CD8-positive, alpha-beta memory T cell (primary cell): ENCODE measurements at places on chromosomes 6 and 20. TPM values are rescaled to one million over a fixed set of nuclear protein-coding genes. Genes with fewer than 3 reads are reported as not detected.

GRCh38 chr6:51855310-51856082 is 231.9 kb downstream of the PKHD1 start:
- H3K27ac ChIP-seq: no peak overlapping the region
- H3K27me3 ChIP-seq: no peaks in the 10 kb centered on the region
- no peak for DNase-seq

The DZANK1 gene
- 3.1 TPM for total RNA-seq

The TREML1 gene
- total RNA-seq: not detected

- H3K27me3 ChIP-seq: no peaks in the 10 kb centered on the region
- no peak for DNase-seq
- H3K4me1 ChIP-seq: no peaks in the 10 kb centered on the region
- H3K4me3 ChIP-seq: no peak overlapping the region
- H3K27ac ChIP-seq: peak overlapping the region; percentile 46
- no peaks in the 10 kb centered on the region for H3K36me3 ChIP-seq
Observed at GRCh38 chr20:22908944-22909343, 126.2 kb upstream of the SSTR4 start.

- peak within 1 kb of the TSS; percentile 88 for H3K27ac ChIP-seq
- DNase-seq: peak; percentile 94
Observed at GRCh38 chr6:39114704-39115599, at the start of gene SAYSD1. Gene SAYSD1 (minus strand): TSS chr6:39115186. CDS start chr6:39115089, 97 bp downstream.

DNA sequence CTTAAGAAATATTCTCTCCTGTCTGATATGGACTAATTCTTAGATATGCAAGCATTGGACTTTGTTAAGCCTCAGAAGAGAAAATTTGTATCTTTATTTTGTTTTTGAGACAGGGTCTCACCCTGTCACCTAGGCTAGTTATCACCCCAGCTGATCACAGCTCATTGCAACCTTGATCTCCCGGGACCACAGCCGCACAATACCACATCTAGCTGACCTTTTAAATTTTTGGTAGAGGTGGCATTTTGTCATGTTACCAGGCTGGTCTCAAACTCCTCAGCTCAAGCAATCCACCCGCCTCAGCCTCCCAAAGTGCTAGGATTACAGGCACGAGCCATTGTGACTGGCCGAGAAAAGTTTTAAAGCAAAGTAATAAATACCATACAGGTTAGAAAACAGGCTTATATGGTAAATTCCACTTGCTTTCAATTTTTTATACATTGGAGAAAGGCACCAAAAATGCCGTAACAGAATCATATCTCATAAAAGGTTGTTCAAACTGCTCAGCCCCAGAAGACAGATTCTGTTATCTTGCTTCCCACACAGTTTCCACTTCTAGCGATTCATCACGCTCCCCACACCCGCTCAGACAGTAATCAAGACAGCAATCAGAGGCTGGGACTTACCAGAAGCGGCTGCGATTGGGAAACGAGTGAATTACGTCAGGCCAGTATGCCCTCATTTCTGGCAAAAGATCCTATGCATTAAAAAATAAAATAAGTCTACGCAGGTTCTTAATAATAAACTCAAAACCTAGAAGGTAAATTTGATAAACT is 13.8 kb downstream of the RNASET2 start:
- H3K27ac ChIP-seq: no peak overlapping the region
- no peaks in the 10 kb centered on the region for H3K27me3 ChIP-seq
- DNase-seq: no peak
- peaks cover 9% of the 10 kb centered on the region for H3K4me1 ChIP-seq
- H3K36me3 ChIP-seq: peaks cover 44% of the 10 kb centered on the region

The RTF2 gene
- 85.1 TPM for total RNA-seq

The OR2H1 gene
- total RNA-seq: not detected

GRCh38 chr6:56361812-56362211 is 114.4 kb upstream of the COL21A1 start:
- no peaks in the 10 kb centered on the region for H3K4me1 ChIP-seq
- H3K27me3 ChIP-seq: no peaks in the 10 kb centered on the region
- no peak for DNase-seq
- H3K4me3 ChIP-seq: no peak overlapping the region
- H3K27ac ChIP-seq: no peak overlapping the region

The ELOVL2 gene
- total RNA-seq: not detected

DNA sequence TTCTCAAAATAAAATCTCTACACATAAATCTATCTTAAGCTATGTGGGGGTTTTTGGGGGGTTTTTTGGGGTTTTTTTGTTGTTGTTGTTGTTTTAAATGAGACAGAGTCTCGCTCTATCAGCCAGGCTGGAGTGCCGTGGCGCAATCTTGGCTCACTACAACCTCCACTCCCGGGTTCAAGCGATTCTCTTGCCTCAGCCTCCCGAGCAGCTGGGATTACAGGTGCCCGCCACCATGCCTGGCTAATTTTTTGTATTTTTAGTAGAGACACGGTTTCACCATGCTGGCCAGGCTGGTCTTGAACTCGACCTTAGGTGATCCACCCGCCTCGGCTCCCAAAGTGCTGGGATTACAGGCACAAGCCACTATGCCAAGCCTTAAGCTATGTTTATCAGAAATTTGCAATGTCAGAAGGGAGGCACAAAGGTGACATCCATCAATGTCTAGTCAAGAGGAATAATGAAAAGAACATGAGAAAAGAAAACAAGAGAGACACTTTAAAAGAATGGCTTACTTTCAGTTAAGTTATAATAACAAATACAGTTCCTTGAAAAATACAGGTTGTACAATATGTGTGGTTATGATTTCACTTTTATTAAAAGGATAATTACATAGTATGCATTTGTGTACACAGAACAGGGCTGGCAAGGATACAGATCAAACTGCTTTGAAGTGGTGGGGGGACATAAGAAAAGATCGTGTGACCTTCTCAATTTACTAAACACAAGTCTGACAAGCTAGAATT is 28.6 kb downstream of the SLC23A2 start:
- peaks cover 5% of the 10 kb centered on the region for H3K36me3 ChIP-seq
- no peak for DNase-seq
- H3K4me1 ChIP-seq: peaks cover 5% of the 10 kb centered on the region
- H3K27me3 ChIP-seq: no peaks in the 10 kb centered on the region

- peaks cover 18% of the 10 kb centered on the region for H3K27me3 ChIP-seq
- H3K4me3 ChIP-seq: no peak overlapping the region
- no peaks in the 10 kb centered on the region for H3K36me3 ChIP-seq
Observed at GRCh38 chr20:62598761-62599194, 43.5 kb upstream of the SLCO4A1 start.

DNA sequence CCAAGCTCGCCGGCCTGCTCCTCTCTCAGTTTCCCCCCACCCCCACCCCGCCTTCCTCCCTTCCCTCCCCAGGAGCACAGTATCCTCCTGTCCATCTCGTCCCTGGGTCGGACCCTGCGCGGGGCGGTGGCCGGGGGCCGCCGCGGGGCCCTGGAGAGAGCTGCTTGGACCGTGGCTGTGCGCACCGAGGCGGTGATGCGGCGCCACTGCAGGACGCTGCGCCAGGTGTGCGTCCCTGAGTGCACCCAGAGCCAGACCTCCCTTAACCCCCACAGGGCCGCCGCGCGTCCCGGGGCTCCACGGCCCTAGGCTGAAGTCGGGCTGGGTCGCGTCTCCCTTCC is 2.2 kb downstream of the C20orf204 start:
- peak overlapping the region; percentile 49 for H3K4me3 ChIP-seq
- DNase-seq: no peak
- H3K4me1 ChIP-seq: peaks cover 64% of the 10 kb centered on the region

The LZTS3 gene
- total RNA-seq: 0.97 TPM

- DNase-seq: no peak
- H3K27me3 ChIP-seq: no peaks in the 10 kb centered on the region
- H3K27ac ChIP-seq: peak overlapping the region; percentile 87
- peaks cover 40% of the 10 kb centered on the region for H3K4me1 ChIP-seq
- no peaks in the 10 kb centered on the region for H3K36me3 ChIP-seq
Observed at GRCh38 chr20:32742322-32743236, 688 bp downstream of the COMMD7 start.

- no peak overlapping the region for H3K4me3 ChIP-seq
- no peak overlapping the region for H3K27ac ChIP-seq
- no peaks in the 10 kb centered on the region for H3K36me3 ChIP-seq
- H3K4me1 ChIP-seq: no peaks in the 10 kb centered on the region
- H3K27me3 ChIP-seq: no peaks in the 10 kb centered on the region
Observed at GRCh38 chr20:24798930-24799705, 150.0 kb upstream of the CST7 start.

The RCAN2 gene
- 0.48 TPM for total RNA-seq

The NEURL2 gene
- 2.8 TPM for total RNA-seq

DNA sequence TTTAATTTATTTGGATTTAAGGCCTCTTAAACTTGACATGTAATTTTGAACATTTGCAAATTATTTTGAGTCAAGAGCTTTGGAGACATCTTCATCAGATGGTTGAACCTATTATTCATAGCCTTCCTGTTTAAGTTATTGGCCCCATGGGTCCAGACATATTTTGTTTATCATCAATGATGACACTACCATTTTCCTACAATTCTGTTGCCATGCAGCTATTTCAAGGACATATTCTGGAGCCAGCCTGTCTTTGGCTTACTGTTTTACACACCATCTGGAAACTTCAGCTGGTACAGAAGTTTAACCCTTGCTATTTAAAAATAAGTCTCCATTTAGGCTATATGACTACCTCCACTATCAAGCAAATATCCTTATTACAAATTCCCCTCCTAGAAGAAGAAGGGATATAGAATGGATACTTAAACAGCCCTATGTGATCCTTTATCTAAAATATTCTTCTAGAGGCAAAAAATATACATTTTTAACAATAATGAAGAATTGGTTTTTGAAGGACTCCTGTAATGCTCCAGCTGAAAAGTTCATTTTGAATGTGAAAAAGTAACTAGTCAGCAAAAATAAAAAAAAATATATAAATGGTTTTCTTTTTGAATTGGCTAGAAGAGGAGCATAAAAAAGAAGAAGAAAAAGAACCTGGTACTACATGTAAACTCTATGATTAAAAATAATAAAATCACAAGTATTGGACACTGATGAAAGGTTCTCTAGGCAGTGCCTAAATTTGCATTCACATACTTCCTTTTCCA is 544.0 kb upstream of the HS3ST5 start:
- no peaks in the 10 kb centered on the region for H3K27me3 ChIP-seq
- H3K4me1 ChIP-seq: no peaks in the 10 kb centered on the region
- no peaks in the 10 kb centered on the region for H3K36me3 ChIP-seq
- H3K27ac ChIP-seq: no peak overlapping the region

The TINAG gene
- total RNA-seq: not detected

The NKX2-4 gene
- total RNA-seq: not detected

The OVOL2 gene
- total RNA-seq: not detected

- H3K27ac ChIP-seq: no peak overlapping the region
- no peaks in the 10 kb centered on the region for H3K4me1 ChIP-seq
Observed at GRCh38 chr6:4671587-4672115, 104.6 kb upstream of the CDYL start.

- H3K36me3 ChIP-seq: no peaks in the 10 kb centered on the region
- no peaks in the 10 kb centered on the region for H3K4me1 ChIP-seq
- H3K4me3 ChIP-seq: no peak overlapping the region
- DNase-seq: no peak
- no peaks in the 10 kb centered on the region for H3K27me3 ChIP-seq
Observed at GRCh38 chr6:167441715-167442206, 116.9 kb downstream of the TTLL2 start.

DNA sequence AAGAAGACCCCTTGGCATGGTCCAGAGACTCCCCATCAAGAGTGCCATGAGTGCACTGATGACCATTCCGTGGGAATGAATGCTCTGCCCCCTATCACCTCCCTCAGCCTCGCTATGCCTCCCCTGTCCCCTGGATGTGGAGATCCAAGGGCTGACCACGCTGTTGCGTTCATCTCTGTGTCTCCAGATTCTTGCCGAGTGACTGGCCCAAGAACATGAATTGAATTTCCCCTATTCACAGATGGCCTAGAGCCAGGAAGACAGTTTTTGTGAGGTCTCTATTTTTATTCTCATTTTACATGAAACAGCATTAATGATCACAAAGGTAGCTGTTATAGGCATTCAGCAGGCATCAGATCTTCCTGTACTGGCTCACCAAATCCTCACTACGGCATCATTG is 33.6 kb downstream of the MAFB start:
- DNase-seq: no peak
- H3K27ac ChIP-seq: no peak overlapping the region
- H3K4me1 ChIP-seq: no peaks in the 10 kb centered on the region
- no peaks in the 10 kb centered on the region for H3K36me3 ChIP-seq
- no peak overlapping the region for H3K4me3 ChIP-seq

The BEND6 gene
- total RNA-seq: not detected

The PPP1R16B gene
- 167 TPM for total RNA-seq

The COL12A1 gene
- total RNA-seq: not detected
